Panc1 (cell line): ENCODE measurements at places on chromosomes 1 and 21.

DNA sequence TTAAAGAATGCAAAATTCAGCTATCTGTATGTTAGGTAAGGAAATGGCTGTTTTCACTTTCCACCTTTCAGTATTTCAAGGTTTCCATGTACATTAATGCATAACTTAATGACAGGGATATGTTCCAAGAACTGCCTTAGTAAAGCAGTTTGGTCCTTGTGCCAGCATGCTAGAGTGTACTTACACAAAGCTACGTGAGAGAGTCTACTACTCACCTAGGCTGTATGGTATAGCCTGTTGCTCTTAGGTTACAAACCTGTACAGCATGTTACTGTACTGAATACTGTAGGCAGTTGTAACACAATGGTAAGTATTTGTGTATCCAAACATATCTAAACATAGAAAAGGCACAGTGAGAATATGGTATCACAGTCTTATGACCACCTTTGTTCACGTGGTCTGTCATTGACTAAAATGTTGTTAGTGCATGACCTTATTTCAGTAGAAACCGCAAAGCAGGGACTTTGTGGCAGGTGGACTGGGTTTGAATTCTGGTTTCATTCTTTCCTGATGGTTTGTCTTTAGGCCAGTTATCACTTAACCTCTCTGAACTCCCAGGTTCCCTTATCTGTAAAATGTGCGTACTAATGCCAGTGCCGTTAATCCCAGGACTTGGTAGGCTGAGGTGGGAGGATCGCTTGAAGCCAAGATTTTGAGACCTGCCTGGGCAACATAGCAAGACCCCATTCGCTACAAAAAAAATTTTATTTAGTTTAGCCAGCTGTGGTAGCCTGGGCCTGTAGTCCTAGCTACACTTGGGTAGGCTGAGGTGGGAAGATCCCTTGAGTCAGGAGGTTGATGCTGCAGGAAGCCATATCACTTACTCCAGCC lies 4.9 kb downstream of the SMYD2 start:
- DNase-seq = no peak

DNA sequence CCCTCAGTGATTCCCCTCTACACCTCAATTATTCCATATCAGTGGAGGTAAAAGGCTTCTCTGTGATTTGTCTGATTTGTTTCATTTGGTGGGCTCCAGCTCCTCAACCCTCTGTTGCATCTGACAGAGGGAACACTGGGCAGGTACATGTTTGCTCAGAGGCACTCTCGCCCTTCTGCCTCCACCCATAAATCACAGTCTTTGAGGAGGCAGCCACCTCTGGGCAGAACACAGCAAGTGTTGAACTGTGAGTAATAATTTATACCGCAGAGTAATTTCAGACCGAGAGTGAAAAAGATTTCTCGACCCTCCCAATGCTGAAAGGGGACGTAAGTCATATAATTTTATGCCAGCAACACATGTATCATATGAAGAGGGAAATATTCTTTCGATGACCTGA lies 330.1 kb upstream of the PBX1 start:
- DNase-seq = no peak

GRCh38 chr1:220775240-220775853 lies 11.4 kb upstream of the MTARC1 start:
- no peak for DNase-seq

DNA sequence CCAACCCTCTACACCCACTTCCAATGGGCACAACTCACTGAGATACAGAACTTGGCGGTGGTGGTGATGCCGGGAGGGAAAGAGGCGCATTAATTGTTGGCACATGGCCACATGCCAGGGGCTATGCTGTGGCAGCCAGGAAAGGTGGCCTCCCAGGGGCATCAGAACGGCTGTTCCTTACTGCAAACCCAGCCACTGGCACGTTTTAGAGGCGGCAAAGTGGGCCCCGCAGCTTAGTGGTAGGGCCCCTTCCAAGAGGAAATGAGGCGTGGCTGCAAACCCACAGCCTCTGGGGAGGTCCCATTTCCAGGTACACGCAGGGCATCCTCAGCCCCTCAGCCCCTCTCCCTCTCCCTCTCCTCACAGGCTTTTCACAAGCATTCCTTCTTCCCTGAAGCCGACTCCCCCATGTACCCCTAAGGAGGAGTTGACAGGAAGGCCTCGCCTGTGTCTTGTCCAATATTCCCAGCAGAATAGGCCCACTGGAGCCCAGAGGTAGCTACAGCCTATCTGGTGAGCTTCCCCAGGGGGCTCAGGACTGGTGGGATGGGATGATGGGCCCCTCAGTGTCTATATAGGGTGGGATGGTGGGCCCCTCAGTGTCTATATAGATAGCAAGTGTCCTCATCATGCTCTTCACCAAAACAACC lies 166.2 kb downstream of the CLIC6 start:
- DNase-seq = no peak

DNA sequence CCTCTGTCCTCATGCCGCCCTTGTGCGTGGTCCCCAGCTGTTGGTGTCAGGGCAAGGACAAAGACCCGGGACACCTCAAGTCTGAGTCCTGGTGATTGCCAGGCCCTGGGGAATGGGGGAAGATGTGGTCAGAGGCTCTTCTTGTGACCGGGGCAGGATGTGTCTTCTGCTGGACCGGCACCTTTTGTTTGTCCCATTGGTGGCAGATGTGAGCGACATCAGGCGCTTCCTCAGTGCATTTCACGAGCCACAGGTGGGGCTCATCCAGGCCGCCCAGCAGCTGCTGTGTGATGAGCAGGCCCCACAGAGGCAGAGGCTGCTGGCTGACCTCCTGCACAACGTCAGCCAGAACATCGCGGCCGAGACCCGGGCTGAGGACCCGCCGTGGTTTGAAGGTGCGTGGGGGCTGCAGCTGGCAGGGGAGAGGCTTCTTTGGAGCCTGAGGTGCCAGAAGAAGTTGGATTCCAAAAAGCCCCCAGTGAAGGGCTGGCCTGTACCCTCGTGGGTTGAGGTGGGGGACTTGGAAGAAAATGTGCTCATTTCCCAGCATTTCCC lies 8.4 kb downstream of the DFFB start:
- no peak for DNase-seq

DNA sequence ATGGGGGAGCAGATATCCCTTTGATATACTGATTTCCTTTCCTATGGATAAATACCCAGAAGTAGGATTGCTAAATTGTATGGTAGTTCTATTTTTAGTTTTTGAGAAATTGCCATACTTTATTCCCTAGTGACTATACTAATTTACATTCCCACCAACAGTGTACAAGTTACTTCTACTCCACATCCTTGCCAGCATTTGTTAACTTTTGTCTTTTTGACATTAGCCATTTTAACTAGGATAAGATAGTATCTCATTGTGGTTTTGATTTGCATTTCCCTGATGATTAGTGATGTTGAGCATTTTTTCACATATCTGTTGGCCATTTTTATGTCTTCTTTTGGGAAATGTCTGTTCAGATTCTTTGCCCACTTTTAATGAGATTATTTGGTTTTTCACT lies 620.6 kb upstream of the CAMK1G start:
- DNase-seq = no peak

- no peak for DNase-seq
Observed at GRCh38 chr1:25563330-25564215, 20.2 kb downstream of the LDLRAP1 start.

- peak; percentile 84 for DNase-seq
Observed at GRCh38 chr1:33455539-33456501, 16.6 kb upstream of the ZSCAN20 start.

DNA sequence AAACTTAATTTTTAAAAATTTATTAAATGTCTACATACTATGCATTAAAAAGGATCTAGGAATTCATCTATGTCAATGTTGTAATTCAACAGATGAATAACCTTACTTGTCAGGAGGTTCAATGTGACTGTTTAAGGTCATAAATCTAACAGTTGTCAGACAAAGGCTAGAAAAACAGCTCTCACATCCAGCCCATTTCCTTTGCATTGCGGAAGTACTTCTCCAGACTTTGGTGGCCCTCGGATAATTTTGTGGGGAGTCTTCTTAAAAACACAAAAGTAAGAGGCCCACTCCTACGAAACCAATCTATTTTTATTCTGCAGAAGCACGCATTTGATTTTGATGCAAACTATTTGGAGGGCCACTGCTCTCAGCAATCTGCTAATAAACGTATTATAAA lies 122.6 kb upstream of the CHRM3 start:
- no peak for DNase-seq

GRCh38 chr1:29047142-29047541 lies 76.6 kb downstream of the TMEM200B start:
- no peak for DNase-seq

DNA sequence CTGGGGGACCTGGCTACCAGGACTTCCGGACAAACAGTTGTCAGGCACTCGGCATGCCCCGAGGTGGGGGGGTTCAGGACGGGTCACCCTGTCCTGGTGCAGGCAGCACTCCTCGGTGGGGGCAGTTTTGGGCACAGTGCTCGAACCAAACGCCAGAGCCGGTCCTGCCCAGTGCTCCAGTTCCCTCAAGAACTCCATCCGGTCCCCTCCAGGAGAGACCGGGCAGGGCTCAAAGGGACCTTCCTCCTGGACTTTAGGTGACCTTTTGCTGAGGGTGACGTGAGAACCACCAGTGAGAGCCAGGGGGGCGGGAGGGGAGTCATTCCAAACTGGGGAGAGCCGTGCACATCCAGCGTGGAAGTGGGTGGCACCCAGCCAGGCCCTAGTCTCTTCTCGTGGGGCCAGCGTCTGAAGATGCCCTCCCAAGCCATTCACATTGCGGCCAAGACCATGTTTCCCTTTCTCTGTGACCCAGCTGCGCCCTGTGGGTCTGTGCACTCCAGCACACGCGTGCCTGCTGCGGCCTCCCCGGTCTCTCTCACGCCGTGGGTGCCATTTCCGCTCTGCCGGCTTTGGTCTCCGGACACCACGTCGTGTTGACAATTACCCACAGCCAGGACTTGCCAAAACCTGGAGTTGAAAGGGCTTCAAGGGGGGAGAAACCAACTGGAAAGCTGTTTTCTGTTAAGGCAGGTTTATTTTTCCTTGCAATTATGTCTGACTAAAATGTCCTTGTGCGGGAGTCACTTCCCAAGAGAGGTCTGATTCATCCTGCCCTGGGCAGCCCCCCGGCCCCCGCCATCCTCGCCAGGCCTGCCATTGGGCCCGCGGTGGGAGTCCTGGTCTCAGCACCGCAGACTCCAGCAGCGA lies 178.8 kb upstream of the ARHGEF16 start:
- DNase-seq = no peak

- no peak for DNase-seq
Observed at GRCh38 chr1:76933847-76934815, 66.9 kb downstream of the ST6GALNAC5 start.

DNA sequence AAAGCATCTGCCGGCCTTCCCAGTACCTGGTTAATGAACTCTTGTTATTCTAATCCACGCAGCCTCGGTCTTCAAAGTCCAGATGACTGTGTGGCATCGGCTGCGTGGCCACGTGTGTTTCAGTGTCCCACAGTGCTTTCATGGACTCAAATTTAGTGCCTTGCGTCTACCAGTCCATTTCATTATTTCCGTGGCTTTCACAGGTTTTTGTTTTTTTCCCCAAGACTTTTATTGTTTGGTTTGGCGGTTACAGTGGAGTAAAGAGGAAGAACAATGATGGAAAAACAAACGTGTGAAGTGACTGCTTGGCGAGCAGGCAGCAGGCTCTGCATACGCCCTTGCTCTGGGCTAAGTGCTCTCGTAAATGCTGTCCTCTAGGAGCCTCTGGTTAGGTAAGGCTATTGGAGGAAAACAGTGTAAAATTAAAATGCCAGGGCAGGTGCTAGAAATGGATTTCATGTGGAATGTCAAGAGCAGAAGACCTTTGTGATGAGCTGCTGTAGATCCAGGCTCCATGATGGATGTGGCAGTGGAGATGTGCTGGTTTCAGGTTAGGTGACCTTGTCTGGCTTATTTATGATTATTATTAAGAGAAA lies 536.3 kb downstream of the KIF26B start:
- DNase-seq = no peak

GRCh38 chr1:1094981-1095380 lies 20.9 kb upstream of the RNF223 start:
- no peak for DNase-seq

- DNase-seq = no peak
Observed at GRCh38 chr1:153344718-153345025, 4.0 kb downstream of the PGLYRP4 start.

DNA sequence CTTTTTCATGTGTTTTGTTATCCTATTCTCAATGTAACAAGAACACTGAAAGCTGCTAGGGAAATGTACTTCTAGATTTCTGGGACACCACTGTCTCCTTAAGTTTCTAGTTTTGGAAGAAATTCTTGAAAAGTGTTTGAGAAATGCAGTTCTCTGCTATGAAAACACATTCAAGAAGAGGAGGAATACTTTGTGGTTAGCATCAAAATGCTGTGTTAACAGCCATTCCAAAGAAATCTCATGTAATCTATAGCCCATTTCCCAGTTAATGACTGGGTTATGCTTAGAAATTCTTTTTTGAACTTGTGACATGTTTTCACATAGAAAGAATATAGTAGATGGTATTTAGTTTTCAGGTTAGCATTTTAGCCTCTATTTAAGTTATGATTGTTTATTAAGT lies 6.0 kb downstream of the RAVER2 start:
- DNase-seq = no peak

DNA sequence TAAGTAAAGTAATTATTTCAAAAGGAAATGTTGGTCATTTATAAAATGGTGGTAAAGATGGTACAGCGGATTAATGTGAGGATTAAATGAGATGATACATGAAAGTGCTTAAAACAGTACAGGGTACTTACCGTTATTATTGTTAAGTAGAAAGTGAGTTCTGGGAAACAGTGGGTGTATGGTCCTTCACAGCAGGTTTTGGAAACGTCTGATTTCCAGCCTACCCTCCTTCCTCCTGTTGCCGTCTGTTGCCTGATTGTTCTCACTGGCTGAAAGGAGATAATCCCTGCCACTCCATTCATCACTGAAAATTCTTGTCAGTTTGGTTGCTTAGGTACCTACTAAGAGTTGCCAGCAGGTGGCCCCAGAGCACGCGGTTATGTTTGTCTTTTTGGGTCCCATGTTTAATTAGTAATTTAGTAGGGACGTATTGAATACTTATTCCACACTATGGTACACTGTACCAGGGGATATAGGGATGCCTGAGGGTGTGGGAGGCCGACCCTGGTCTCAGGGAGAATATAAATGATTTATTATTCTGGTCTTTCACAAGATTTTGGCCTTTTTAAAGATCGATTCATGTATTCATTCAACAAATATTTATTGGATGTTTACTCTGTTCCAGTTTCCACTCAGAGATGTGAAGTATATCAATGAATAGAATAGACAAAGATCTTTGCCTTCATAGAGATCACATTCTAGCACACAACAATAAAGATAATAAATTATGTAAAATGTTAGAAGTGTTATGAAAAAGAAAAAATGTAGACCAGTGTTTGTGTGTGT lies 30.8 kb upstream of the RPTN start:
- DNase-seq = peak; percentile 67

DNA sequence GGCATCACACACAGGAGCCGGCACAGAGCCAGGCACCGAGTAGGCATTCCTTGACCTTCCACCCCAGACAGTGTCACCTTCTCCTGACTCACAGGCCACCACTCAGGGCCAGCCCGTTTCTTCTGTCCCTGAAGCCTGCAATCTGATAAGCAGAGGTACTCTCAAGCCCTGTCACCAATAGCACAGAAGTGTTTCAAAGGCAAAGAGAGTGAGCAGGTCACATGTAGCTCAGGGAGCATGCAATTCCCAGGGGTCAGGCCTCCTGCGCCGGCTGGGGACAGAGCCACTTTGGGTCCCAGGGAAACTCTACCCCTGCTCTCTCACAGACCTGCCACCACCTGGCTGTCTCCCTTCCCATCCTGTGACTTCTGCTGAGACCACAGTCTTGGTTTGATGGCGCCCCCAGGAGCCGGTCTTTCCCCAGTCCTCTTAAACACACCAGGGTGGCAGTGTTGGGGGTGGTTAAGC lies 13.2 kb downstream of the CAPN9 start:
- no peak for DNase-seq
